ENCODE measurements at places on chromosomes 4 and X.
A peak's percentile ranks its signal among the peaks of the same experiment; 100 is the strongest.

- DNase-seq: no peak
Measured at GRCh38 chr4:19944806-19945205, 306.9 kb upstream of the SLIT2 start.

- no peak for DNase-seq
Measured at GRCh38 chr4:78703079-78703478, 73.1 kb upstream of the BMP2K start.

GRCh38 chr4:186191200-186192065 lies at the start of gene CYP4V2:
TSS of gene CYP4V2 (plus strand) at chr4:186191567. CDS start at chr4:186191824, 257 bp downstream.
- peak; percentile 41 for DNase-seq

- no peak for DNase-seq
Measured at GRCh38 chr4:95293014-95293413, 255.8 kb downstream of the UNC5C start.

DNA sequence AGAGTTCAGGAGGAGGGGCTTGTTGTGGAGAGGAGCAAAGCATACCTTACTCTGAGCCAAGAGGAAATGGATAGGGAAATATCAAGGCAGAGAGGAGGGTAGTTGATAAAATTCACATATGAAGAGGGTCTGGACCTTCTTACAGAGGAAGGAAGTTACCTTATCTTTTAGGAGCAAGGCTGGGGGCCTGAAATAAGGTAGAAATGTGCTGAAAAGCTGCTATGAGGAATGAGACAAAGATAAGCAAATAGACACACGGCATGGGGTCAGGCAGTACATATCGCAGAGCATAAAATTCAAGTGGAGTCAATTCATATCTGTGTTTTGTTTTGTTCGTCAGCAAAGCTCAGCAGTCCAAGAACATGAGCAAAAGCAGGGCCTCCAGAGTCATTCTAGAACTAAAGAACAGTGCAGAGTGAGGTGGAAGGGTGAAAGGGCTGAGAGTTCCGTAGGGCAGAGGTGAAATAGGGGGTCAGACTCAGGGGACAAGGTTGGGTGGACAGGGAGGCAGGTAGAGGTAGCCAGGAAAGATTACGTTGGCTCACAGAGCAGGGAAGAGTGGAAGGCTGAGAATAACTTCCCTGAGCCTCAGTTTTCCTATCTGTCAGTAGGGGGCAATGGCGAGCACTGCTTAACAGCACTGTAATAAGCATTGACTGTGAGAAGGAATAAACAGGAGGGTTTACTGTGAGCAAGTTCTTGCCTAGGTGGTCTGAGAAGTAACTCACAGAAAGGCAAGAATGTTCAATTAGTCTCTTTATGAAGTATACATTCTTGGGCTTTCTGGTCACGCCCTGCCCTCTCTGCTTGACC lies 9.2 kb downstream of the VSIG4 start:
- DNase-seq: no peak

GRCh38 chr4:122434285-122434684 lies 22.2 kb downstream of the IL2 start:
- DNase-seq: no peak

GRCh38 chr4:83906561-83906960 lies 370.7 kb downstream of the GPAT3 start:
- no peak for DNase-seq

GRCh38 chrX:97159916-97160800 lies 276.4 kb downstream of the RPA4 start:
- DNase-seq: peak; percentile 24

DNA sequence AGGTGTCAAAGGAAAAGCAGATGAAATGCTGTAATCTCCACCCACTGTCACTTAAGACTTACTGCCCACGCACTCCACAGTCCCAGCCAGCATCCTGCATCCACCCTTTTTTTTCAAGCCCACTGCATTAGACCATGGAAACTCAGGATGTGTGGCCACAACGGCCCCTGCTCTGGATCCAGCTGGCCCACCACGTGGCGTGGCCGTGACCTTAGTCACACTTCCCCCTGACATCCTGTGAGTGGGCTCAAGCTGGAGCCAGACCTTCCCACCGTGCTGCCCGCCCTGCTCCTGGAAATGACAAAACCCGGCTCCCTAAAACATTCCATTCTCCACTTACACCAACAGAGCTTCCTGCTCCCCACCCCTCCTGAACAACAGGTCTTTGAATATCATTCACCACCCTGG lies 588.3 kb upstream of the DIPK2B start:
- DNase-seq: no peak

DNA sequence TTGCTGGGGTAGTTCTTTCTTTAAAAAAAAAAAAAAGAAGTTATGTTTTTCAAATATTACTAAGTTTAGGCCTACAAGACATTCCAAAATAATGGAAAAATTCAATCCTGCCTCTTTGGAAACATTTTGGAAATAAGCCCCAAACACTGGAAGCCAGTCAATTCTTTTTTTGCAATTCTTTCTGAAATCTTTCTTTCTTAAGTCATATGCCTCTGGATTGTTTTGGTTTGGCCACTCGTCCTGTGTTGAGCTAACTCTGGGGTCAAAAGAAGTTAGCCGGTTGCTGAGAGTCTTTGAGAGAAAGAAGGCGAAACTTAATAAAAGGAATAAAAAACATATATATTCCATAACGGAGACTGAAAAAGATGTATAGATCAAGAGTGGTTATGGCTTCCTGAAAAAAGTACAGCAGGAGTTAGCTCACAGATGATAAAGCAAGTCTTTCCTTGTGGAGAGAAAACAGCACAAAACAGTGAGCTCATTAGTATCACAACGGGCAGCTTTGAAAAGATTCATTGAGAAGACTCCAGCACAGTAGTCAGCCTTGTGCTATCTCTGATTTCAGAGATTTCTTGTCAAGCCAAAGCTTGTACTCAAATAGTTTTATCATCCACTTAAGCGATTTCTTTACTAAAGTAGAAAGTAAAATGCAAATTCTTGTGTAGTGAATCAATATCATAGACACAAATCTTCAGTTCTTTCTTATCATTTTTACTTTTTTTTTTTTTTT lies 64.8 kb downstream of the PLS3 start:
- DNase-seq: no peak

- DNase-seq: no peak
Measured at GRCh38 chr4:165874072-165874790, 1.2 kb downstream of the TLL1 start.

DNA sequence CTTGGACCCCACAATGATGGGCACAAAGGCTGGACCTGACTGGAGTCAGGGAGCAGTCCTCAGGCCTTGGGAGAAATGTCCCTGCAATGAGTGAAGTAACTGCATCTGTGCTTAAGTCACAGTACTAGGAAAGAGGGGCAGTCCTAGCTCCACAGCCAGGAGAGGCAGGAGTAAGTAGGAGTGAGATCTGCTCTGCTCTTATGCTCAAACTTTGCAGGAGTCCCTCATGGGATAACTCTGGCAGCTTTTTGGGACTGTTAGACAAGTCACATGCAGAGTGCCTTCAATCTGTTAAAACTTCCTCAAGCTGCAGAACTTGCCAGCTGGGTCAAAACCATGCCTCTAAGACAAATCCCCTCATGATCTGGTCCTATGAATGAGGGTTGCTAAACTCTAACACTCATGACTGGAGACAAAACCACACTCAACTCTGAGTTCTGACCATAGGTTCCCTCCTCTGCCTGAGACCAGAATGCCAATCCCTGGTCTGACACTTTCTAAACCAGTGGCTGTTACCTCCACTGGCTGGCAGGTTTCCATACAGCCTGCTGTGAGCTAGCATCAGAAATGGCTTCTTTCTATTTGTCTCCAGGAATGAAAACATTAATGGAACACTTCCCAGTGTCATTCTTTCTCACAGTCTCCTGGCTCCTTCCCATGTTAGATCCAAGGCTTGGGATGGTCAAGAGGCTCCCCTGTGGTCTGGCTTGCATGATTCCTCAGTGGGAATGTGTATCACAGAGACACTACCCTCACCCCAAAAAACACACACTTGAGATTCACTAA lies 819.3 kb downstream of the PCDH7 start:
- no peak for DNase-seq

DNA sequence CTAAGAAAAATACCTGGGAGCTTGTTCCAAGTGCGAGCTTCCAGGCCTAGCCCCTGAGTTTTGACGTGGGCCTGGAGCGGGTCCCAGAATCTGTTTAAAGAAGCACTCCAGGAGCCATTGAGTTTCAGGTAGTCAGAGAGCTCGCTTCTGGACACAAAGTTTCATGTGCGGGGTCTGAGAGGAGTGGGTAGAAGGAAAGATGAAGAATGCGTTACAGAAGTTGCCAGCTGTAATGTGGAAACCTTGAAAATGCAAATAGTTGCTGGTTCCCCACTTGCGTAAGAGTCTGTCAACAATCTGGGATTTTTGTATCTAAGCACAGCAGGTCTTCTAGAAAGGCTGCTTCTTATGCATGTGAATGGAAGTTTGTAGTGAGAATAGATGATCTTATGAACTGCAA lies 77.5 kb upstream of the CLCN4 start:
- DNase-seq: no peak

GRCh38 chrX:48784726-48785125 lies 1.7 kb upstream of the GATA1 start:
- no peak for DNase-seq

DNA sequence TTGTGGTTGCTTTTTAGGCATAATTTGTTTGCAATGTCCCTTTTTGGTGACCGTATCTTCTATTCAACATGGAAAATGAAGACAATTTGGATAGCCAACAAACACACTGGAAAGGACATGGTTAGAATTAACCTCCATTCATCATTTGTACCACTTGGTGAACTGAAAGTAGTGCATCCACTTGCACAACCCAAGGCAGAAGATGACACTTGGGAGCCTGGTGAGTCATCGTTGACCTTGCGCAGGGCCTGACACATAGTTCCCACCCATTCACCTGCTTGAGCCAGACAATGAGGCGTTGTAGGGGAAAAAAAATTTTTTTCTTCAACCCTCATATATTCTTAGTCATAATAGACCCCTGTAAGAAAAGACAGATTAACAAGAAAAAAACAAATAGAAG lies 32.4 kb downstream of the EGF start:
- DNase-seq: no peak

GRCh38 chrX:50168241-50168687 lies 32.5 kb downstream of the AKAP4 start:
- no peak for DNase-seq

DNA sequence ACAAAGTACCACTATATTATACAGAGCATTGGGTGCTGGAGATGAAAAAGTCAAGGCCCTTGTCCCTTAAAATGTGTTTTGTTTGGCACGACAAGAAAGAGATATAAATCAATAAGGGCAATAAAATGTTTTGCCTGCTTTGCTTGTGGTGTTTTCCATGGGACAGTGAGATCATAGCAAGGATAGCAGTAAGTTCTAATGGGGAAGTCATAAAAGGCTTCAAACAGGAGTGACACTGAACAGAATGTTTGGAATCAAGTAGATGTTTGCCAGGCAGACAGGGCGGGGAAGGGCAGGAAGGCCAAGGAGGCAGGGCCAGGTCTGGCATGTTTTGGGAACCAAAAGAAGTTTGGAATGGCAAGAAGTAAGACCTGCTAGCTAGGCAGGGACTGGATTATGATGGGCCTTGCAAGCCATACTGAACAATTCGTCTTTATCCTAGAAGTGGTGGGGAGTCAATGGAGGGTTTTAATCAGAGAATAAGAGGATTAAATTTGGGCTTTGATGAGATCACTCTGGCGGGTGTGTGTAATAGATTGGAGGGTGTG lies 16.4 kb downstream of the FGF2 start:
- no peak for DNase-seq

GRCh38 chr4:38576767-38577166 lies 87.2 kb upstream of the KLF3 start:
- no peak for DNase-seq

DNA sequence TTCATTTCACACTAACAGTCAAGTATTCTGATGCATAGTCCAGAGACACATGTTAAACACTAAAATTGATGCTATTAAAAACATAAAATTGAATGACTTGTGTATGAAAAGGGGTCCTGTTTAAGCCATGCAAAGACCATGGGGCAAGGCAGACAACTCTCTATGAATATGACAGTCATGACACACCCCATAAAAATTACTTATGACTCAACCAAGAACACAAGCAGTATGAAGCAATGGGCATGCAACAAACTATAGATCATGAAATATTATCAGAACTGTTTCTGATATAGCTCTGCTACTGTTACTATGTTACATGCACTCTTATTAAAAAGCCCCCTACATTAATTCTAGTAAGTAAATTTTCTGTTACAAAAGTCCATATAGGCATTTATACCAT lies 57.5 kb upstream of the ZCCHC13 start:
- no peak for DNase-seq

All from RCC 7860 (cell line).